ENCODE measurements at places on chromosomes 11 and 22.

- no peak for DNase-seq
Observed at GRCh38 chr11:776263-776560, 1.1 kb downstream of the GATD1 start.

GRCh38 chr11:104997288-104997687 lies 25.7 kb downstream of the CASP5 start:
- no peak for DNase-seq

- DNase-seq: no peak
Observed at GRCh38 chr11:82234256-82234655, 499.4 kb downstream of the FAM181B start.

GRCh38 chr11:44934735-44935250 lies 15.9 kb downstream of the TP53I11 start:
- no peak for DNase-seq

- DNase-seq: no peak
Observed at GRCh38 chr11:1209371-1210057, 13.4 kb upstream of the MUC5B start.

- DNase-seq: no peak
Observed at GRCh38 chr11:102553835-102554282, 23.3 kb upstream of the MMP7 start.

GRCh38 chr11:792873-793272 lies 3.0 kb upstream of the CEND1 start:
- DNase-seq: no peak

DNA sequence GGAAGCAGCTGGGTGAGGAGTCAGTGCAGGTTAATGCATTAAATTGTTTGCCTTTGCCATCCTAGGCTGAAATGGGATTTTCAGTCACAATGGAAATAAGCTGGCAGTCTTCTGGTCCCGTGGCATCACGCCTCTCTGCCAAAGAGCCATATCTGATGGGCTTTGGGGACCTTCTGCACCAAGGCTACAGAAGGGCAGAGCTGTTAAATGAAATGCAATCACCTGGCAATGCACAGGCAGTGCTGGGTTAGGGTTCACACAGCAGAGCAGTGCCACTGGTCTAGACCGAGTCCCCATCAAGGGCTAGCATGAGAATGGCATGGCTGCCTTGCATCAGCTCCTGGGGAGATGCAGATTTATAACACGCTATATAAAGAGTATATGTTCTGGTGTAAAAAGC lies 749.2 kb downstream of the NTM start:
- no peak for DNase-seq

GRCh38 chr11:62435846-62436660 lies 17.2 kb downstream of the SCGB1A1 start:
- DNase-seq: no peak

GRCh38 chr11:35943713-35944502 lies at the start of gene LDLRAD3:
Gene LDLRAD3 (plus strand): TSS chr11:35944062. CDS start chr11:35944099, 37 bp downstream.
- DNase-seq: peak; percentile 89

DNA sequence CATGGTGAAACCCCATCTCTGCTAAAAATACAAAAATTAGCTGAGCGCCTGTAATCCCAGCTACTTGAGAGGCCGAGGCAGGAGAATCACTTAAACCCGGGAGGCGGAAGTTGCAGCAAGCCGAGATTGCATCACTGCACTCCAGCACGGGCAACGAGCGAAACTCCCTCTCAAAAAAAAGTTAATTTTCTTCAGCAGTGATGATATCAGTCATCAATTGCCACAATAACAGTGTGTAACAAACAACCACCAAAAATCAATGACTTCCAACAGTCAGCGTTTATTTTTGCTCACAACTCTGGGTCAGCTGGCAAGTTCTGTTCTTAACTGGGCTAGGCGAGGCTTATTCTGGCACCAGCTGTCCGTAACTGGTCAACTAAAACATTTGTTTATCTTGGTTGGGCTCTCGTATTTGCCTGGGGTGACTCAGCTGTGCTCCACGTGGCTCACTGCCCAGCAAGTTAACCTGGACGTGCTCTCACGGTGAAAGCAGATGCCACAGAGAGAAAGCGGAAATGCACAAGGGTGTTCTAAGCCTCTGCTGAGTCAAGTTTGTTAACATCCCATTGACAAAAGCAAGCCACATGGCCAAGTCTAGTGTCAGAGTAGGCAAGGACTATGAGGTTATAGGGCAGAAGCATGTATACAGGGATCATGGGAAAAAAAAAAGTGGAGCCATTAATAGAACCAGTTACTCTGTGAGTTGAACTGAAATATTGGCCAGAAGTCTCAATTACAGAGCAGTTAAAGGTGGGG lies 52.1 kb downstream of the LHFPL7 start:
- DNase-seq: peak; percentile 63

GRCh38 chr22:39155421-39155820 lies 2.9 kb upstream of the CBX7 start:
- no peak for DNase-seq

DNA sequence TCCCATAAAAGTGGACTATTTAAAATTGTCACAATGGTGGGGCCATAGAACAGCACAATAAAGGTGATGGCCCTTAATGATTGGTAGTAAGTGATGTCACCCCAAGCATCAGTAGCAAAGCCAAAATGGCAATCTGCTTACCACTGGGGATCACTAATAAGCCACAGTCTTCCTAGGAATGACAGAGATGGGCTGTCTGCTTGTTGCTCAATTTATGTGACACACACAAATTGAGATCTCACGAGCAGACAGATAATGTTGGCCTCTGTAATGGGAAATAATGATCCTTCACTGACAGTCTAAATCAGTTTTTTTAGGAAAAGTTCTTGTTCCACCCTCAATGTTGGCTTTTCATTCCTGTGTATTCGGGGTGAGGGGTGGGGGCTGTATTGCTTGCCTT lies 515.1 kb downstream of the BRD1 start:
- no peak for DNase-seq

DNA sequence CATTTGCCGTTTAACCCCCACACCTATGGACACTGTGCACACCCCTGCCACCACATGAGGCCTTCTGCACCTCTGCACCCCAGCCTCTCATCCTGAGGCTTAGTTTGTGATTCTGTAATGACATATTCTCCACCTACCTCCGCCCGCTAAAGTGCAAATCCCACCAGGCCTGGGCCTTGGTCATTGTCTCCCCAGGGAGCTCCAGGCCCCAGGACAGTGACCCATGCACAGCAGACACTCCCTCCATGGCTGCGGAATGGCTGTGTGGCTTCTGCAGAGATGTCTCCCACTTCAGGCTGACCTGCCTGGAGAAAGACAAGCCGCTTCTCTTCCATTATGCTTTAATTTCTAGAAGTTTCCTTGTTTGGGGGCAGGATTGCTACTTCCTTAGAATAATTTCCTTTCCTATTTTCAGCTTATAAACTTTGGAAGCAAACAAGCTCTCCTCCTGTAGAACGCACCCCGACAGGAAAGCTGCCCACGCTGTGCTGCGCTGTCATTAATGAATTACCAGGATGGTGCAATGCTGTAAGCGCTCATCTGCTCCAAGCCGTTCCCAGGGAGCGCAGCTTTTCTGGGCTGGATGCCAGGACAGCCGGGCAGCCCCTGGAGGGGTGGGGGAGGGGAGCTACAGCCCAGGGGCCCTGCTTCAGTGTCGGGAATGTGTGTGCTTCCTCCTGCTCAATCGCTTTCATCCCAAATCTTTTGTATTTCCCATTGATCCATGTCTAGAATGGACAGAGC lies 618.0 kb downstream of the BRD1 start:
- DNase-seq: peak; percentile 84

DNA sequence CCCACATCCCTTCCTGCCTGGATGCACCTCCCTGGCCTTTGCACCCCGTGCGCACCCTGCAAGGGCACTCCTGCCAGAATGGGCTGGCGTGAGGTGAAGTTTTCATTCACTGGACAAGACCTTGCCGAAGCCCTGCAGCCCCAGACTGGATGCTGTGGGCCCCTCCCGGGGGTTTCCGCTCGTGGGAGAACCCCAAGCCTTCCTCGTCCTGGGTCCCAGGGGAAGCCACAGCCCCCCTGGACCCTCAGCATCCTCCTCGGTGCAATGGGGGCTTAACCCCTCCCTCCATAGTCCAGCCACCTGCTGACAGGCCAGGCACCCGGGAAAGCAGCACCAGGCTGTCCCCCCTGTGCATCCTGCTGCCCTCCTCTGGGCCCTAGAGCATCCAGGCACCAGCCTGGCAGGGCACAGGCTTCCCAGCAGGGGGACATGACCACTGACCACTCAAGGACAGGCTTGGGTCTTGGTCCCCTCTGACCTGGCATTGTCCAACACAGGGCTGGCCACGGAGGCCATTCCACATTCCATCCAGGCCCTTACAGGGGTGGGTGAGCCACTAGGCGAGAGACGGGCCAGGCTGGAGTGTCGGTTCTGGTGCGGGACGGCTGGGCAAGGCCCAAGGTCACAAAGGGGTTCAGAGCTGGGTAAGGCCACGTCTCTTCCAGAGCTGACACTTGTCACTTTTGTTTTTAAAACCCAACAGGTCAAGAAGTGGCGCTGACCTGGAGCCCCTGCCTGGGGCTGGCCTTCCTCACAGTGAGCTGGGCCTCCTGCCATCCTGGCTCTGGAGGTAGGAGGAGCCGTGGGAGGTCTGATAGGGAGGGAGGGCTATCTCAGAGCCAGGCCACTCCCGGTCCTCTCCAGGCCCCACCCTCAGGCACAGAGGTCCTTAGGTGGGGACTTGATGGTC lies 41.5 kb upstream of the PPARA start:
- DNase-seq: no peak

GRCh38 chr22:41000941-41001721 lies 50.0 kb downstream of the RBX1 start:
- peak; percentile 6 for DNase-seq

DNA sequence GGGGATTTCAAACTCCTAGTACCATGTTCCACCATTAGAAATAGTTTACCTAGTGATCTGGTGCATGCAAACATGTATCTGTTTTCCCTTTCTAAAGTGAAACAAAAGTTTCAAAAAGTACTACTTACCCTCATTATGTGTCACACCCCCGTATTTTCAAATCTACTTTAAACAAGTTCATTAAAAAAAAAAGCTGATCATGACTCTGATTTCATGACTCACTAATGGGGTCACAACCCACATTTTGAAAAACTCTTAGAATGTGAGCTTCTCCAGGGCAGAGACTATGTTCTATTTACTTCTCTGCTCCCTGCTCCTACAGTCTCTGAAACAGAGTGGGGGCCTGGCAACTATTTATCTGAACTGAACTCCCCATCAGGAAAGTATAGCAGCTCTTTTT lies 18.2 kb downstream of the CHRM1 start:
- DNase-seq: no peak

- DNase-seq: no peak
Observed at GRCh38 chr11:126387857-126388256, 32.4 kb downstream of the ST3GAL4 start.

GRCh38 chr11:64134963-64135362 lies 30.9 kb downstream of the MACROD1 start:
- DNase-seq: no peak

GRCh38 chr11:44320289-44320973 lies 10.5 kb upstream of the ALX4 start:
- DNase-seq: no peak

DNA sequence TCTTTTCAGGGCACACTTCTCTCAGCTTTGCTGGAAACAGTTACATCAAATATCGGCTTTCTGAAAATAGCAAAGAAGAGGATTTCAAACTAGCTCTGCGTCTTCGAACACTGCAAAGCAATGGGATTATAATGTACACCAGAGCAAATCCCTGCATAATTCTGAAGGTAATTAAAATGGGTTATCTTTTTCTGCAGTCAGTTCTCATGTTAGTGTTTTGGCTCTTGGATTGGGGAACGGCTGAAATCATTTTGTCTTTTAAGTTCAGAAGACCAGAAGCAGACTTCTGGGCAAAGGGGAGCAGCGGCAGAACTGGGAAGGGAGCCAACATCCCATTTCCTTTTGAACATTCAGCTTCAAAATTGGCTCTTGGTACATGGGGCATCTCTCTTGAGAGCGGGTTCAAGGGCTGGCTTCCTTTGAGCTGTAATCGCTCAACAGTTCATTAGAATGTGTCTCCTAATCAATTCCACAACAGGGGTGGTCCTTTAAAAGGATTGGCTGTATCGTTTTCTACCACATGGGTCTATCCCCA lies 110.2 kb upstream of the MTNR1B start:
- peak; percentile 98 for DNase-seq

GRCh38 chr11:104338186-104338585 lies 174.2 kb upstream of the PDGFD start:
- DNase-seq: no peak

GRCh38 chr11:111604392-111605009 lies 2.3 kb downstream of the SIK2 start:
- peak; percentile 68 for DNase-seq

DNA sequence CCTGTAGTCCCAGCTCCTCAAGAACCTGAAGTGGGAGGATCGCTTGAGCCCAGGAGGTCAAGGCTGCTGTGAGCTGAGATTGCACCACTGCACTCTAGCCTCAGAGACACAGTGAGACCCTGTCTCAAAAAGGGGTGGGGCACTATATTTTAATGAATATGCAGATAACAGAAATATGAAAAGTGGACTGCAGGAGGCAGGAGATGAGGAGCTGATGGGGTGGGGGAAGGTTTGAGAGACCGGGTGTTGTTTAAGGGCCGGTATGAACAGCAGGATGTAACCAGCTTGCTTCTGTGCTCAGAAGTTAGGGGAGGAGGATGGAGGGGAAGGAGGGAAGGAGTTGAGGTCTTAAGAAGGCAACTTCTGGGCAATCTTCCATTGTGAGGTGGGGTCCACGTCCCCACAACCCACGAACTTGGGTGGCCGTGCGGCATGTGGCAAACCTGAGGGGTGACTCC lies 1.3 kb upstream of the B4GALNT4 start:
- DNase-seq: peak; percentile 20

- DNase-seq: no peak
Observed at GRCh38 chr11:126694065-126694625, 306.4 kb downstream of the KIRREL3 start.

DNA sequence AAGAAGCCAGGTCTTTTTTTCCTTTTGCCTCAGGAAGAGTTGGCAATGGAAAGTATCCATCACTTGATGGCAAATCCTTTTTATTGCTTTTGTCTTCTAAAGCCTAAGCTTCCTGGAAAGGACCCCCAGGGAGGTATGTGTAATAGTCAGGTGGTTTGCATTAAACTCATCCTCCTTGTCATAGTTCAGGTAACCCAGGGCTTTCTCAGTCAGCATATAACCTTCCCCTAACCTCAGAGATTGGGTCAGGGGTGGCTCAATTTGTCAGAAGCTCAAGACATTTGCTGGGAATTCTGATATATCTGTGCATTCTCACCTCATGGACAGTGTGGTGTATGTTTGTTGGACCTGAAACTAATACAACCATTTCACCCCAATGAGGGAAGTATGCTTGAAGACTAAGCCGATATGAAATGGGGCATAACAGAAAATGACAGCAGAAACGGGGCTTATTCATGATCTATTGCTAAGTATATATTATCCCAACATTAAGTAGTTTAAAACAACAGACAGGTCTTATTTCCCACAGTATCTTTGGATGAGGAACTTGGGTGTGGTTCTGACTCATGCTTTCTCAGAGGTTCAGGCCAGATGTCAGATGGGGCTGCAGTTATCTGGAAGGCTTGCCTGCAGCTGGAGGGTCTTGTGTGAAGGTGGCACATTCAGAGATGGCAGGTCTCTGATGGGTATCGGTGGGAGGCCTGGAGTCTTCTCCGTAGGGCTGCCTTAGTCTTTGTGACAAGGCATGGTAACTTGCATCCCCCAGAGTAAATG lies 135.8 kb upstream of the SPON1 start:
- DNase-seq: no peak

Measured in lung (tissue), 17 donors.